ENCODE measurements at places on chromosomes 4 and X.

DNA sequence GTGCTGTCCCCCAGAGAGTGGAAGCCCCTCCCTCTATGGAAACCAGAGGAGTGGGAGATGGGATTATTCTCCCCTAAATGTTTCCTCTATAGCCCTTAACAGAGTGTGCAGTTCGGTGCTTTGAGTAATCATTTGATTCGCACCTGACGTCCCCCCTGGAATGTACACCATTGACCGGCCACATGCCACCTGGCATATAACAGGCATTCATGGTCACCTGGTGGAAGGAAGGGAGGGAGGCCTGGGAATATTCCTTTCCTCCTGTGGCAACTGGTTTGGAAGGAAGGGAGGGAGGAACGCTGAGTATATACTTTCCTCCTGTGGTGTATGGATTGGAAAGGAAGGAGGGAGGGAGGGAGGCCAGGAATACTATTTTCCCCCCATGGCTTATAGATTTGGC is 77.2 kb downstream of the CRMP1 start:
- no peak for DNase-seq

- peak; percentile 42 for DNase-seq
Observed at GRCh38 chr4:2364654-2365053, 53.8 kb downstream of the ZFYVE28 start.

DNA sequence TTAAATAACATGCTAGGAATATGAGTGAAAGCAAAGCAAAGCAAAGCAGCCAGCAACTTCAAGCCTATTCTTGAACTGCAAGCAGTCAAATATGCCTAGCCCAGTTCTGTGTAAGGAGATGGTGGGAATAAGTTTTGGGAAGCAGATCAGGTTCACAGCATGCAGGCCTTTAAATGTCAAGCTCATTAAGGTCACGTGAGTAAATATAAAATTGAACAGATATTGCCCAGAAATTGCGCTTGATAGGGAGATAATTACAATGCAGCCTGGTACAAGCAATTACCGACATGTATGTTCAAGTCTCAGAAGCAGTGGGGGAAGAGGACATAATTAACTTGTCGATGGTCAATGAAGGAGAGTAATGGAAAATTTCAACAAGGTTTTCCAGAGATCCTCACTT is 6.0 kb downstream of the GNPDA2 start:
- no peak for DNase-seq

- no peak for DNase-seq
Observed at GRCh38 chrX:104435249-104435648, 130.8 kb upstream of the IL1RAPL2 start.

DNA sequence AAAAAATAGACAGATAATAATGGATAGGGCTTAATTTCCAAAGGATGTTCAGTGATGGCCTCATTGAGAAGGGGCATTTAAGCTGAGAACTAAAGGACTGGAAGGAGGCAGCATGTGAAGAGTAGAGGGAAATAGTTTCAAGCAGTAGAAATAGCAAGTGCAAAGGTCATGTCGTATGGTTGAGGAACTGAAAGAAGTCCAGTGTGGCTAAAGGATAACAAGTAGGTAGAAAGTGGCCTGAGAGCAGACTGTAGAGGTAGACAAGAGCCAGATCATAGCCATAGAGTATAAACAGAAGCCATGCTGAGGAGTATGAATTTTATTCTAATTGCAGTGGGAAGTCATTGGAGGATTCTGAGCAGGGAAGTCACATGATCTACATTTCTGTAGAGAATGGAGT is 72.3 kb downstream of the GRIA3 start:
- no peak for DNase-seq

DNA sequence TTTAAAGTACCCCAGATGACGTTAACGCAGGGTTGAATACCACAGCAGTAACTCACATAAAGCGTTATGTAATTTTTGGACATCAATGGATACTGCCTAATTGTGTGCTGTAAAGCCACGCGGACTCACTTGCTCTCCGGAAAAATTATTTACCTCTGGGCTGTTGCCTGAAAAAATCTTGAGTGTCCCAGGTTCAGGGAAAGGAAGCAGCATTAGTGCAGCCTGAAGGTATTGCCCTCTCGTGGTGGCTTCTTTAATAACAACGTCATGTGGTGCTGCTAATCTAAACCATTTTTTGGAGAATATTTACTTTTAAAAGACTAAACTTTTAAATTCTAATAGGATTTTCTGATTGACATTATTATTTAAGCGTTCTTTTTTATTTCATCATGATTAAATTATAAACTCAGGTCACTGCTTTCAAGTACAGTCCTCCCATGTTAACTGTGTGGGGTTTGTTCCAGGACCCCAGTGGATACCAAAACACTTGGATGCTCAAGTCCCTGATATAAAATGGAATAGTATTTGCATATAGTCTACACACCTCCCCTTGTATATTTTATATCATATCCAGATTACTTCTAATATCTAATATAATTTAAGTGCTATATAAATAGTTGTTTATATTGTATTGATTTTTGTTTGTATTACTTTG is 384.8 kb downstream of the FAM133A start:
- no peak for DNase-seq

DNA sequence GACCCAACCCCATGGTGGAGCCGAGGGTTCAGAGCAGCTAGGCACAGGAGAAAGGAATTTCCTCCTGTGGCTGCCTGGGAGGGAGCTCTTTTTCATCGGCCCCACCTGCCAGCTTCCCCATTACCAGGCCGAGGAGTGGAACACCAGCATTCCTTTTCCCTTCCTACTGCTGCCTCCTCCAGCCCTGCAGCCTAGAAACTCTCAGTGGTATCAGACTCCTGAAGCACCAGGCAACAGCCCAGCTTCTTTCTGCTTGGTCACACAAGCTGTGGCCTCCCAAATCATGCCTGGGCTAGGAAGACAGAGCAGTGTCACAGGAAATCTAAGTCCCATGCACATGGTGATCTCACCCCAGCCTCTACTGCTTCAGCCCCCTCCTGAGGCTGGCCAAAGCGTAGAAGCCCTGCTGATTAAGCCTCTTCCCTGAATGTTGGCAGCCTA is 30.1 kb downstream of the RTL5 start:
- no peak for DNase-seq

- DNase-seq = no peak
Observed at GRCh38 chrX:122625821-122626220, 558.3 kb upstream of the GRIA3 start.

GRCh38 chrX:125786316-125786715 is 379.8 kb downstream of the DCAF12L2 start:
- no peak for DNase-seq

DNA sequence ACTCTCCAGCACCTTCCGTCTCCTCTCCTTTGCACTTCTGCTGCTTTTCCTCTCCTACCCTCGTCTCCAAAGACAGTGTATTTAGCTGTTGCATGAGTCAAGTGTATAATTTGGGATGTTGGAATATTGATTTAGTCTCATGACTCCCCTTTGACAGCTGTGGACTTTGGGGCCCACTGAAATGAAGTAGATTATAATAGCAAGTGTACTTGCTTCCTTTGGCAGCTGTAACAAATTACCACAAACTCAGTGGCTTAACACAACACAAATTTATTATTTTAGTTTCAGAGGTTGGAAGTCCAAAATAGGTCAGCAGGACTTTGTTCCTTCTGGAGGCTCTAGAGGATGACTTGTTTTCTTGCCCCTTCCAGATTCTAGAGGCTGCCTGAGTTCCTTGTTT is 29.5 kb upstream of the MSL3 start:
- DNase-seq = no peak

- no peak for DNase-seq
Observed at GRCh38 chrX:34562006-34562405, 95.1 kb downstream of the TMEM47 start.

DNA sequence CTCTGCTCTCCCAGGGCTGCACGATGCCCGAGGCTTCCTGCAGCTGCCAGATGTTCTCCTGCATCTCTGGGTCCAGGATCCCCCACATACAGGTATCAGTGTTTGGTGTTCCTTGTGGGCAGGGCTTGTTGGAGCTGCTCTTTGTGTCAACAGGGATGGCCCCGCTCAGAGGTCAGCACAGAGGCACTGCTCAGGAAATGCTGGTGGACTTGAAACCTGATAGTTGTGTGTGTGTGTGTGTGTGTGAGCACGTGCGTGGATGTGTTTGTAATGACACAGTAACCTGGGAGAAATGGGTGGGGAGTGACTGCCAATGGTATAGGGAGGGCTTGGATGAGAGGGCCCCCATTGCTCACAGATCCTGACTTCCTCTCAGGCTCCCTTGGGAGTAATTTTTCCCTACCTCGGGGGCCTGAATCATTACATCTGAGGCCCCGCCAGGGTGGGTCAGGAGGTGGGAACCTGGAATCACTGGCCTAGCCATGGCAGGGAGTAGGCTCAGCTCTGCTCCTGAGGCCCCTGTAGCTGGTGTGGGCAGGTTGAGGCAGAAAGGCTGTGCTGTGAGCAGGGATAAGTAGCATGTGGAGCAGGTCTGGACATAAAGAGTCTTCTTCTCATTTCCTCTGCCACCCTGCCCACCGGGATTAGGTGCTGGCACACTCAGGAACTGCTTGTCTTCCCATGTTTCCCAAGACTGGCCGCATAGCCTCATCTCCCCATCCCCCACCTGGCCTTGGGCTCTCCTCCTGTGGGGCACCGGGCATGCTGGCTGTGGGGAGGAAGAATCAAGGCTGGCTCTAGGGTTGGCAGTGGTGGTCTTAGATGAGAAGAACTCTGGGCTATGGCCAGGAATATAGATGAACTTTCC is 2.5 kb upstream of the EFNB1 start:
- DNase-seq = no peak

GRCh38 chrX:41471786-41472185 is 24.6 kb downstream of the NYX start:
- no peak for DNase-seq

- DNase-seq = no peak
Observed at GRCh38 chrX:16836371-16836770, 33.8 kb downstream of the RBBP7 start.

GRCh38 chr4:27350161-27350560 is 489.5 kb downstream of the STIM2 start:
- DNase-seq = no peak

DNA sequence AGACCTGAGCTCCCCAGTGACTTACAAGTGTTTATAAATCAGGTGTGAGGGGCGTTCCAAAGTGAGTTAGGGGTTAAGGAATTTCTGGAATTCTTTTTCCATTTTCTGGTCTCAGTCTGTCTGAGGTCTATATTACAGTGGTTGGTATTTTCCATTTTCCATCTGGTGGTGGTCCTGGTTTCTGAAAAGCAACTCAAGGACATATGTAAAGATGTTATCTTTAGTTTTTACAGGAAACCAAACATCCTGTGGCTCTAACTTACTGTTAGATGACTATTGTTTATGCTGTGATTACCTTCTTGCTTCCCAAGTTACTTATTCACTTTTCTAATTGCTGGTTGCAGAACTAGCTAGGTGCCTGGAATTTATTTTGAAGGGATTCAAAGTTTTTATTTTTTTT is 53.5 kb upstream of the IL21 start:
- no peak for DNase-seq

DNA sequence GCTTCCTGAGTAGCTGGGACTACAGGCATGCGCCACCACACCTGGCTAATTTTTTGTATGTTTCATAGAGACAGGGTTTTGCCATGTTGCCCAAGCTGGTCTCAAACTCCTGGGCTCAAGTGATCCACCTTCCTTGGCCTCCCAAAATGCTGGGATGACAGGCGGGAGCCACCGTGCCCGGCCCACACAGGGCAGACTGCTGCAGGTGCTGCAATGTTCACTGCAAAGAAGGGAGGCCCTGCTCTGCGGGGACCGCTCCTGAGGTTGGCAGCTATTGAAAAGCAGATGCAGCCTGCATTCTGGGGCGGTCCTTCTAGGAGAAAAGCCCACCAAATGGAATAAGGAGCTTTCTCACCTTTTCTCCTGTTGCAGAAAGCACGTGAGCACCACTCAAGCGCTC is 5.0 kb downstream of the ARSD start:
- DNase-seq = no peak

- DNase-seq = no peak
Observed at GRCh38 chrX:27660878-27661277, 70.7 kb downstream of the DCAF8L2 start.

DNA sequence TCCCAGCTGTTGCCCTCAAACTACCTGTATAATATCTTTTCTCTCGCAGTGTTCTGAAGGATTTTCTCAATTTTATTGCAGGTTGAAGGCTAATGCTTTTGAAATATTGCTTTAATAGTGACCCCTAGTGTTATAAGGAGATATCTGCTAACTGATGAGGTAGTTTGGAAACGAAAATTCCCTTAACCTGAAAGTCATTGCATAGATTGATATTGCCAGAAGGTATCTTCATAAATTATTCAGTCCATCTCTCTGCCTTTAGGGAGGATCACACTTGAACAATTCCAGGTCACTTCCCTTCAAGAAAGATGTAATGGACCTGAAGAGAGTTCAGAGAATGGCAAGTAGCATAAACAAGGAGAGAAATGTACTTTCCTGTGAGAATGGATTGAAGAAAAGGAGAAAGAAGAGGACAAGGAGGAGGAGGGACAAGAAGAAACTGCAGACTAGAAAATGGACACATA is 44.1 kb downstream of the TIGD4 start:
- no peak for DNase-seq

DNA sequence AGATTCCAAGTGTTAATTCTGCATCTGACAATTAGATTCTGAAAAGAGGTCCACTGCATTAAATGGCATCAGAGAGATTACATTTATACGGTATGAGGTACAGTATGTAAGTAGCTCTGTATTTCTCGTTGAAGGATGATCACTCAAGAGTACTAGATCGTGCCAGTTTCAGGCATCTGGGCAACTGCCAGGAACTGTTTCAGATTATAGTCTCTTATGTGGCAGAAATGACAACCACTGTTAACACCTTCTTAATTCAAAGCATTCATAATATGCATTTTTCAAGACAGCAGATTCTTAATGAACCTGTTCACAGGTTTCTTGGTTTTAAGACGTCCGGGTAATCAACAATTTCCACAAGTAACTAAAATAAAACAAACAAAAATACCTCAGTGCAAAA is 1.6 kb downstream of the ANKRD50 start:
- DNase-seq = no peak

DNA sequence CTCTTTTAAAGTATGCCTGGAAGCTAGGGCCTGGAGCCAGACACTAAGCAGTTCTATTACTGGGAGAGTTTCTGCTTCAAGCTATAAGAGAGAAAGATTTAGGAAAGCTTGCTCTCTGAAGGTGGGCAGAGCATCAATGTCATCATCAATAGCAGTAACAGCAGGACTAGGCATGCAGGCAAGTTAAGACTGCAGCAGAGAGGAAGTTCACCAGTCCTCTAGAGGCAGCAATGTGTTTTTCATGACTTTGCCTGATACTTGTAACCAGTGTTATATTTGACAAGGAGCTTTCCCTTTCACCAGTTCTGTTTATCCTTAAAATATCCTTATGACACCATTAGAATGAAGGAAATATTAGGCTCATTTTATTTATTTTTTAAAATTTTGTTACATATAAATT is 237.9 kb downstream of the KCTD8 start:
- DNase-seq = no peak

GRCh38 chr4:76238236-76238635 is 13.3 kb upstream of the FAM47E start:
- DNase-seq = no peak

All from activated gamma-delta T cell (primary cell).